ENCODE measurements at places on chromosomes 4 and X.

DNA sequence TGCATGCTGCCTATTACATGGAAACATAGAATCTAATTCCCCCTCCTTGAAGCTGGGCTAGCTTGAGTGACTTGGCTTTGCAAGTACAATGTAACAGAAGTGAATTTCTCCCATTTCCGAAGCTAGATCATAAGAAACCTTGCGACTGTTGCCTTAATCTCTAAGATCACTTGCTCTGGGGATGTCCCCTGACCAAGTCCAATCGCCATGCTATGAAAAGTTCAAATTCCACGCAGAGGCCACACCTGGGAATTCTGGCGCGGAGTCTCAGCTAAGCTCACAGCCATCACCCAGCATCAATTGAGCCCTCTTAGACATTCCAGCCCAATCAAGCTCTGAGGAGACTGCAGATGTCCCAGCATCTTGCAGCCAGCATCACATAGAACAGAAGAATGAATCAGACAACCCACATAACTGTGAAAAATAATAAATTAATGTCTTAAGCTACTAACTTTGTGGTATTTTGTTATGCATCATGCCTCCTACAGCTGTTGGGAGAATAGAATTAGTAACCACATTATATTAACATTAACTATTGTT lies 27.0 kb downstream of the GPM6A start:
- no peak for DNase-seq

GRCh38 chrX:153625271-153626024 lies 21.6 kb upstream of the DUSP9 start:
- no peak for DNase-seq

DNA sequence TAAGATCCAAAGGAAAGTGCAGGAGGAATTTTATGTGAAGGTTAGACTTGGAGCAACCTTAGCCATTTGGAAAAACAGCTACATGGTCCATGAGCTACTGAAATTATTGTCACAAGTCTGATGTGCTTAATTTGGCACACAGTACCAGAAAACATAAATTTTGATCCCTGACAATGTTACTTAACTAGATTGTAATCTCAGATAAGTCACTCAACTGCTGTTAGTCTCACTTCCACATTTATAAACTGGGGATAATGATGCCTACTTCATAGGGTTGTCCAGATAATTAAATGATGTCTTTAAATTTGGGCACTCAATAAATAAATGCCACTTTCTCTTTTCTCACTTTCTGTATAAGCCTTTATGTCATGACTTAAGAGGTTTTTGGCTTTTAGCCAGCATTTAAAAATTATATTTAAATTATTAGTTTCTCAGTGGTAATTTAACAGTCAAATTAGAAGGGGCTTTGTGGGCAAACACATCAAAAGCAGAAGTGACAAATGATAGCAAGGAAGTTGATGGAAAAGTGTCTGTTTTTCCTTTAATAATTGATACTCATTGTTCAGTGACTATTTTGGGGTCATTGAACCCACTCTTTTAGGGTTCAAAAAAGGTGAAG lies 58.3 kb downstream of the PAQR3 start:
- DNase-seq: no peak

GRCh38 chr4:153438916-153439756 lies 27.0 kb upstream of the TMEM131L start:
- no peak for DNase-seq

DNA sequence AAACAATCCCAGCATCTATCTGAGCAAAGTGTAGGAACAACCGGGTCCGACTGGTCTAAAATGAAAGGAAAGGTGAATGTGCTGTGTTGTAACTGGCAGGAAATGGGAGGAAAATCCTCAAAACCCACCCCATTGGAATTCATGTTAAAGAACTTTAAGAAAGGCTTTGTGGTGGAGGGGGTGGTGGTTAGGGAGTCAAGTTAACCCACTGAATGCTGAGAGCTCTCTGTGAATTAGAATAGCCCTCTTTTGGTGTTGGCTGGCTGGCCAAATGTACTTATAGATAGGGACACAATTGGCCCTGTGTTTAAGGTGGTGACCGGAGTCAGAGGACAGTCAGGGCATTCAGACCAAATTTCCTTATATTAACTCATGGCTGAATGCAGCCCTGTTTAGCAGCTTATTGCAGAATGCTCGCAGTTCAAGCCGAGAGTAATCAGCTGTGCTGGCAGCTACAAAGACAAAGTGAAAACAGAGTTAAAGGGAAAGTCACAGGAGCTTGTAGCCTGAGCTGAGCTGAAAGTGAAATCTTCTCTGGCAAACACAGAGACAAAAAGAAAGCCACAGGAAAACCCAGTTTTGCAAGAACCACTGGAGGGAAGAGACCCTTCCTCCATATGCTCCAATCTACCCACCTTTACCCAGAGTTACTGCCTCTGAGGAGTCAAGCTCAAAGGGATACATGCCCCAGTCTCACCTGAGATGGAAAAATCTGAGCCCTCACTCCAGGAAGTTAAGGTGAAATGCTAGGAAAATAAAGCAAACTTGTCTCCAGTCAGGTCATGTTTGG lies 38.5 kb upstream of the UGT2B7 start:
- DNase-seq: no peak

Measured in activated CD4-positive, alpha-beta T cell treated with anti-CD3 and anti-CD28 coated beads for 1 hour (primary cell).